Stimulated activated CD4-positive, alpha-beta T cell treated with anti-CD3 and anti-CD28 coated beads, Interleukin-1b, Interleukin-23, amount 100 ng/mL, for 1 hour (primary cell): ENCODE measurements at places on chromosomes 2 and 18.

DNA sequence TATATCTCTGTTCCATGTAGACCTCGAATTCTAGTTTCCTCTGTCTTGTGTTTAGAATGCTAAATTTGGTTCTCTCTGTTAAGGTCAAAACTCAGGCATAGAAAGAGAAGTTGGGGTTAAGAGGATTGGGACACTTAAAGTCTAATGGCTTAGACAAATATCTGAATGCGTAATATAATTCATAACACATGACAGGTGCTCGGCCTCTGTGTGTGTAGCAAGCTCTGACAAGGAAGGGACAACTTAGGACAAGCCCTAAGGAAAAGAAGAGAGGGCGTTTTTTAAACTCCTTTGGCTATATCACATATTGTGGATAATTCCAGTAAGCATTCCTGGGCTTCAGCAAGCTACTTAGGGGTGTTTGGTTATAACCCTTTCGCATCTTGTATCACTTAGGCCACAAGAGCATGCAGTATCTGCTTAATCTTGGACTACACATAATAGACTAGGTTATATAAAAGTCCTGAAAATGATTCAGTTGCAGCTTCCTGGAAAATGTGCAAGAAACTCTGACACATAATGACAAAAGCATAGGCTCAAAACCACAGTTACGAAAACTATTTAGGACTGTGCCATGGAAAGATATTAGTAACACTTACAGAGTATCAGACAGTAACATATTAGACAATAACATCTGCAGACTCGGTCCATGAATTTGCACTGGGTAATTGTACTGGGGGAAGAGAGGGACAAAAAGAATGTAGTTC, 16.1 kb upstream of the CREB1 start:
- DNase-seq: no peak

DNA sequence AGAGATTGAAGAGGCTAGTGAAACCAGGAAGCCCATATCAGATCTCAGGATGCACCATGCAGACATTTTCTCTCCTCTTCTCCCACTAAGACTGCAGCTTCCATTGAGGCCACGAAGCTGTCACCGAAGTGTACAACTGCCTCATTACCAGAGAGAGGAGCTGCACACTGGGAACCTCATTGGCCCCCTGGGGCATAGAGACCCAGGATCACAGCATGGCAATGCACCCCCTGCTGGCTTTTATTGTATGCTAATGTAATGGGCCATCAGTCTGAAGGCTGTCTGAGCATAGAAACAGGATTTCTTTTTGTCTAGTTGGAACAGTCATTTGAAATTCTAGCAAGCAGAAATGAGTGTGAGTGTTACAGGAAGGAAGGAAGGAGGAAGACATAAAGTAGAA, 861.6 kb upstream of the CELF4 start:
- no peak for DNase-seq

GRCh38 chr2:168090366-168091135, 156.8 kb downstream of the STK39 start:
- no peak for DNase-seq

DNA sequence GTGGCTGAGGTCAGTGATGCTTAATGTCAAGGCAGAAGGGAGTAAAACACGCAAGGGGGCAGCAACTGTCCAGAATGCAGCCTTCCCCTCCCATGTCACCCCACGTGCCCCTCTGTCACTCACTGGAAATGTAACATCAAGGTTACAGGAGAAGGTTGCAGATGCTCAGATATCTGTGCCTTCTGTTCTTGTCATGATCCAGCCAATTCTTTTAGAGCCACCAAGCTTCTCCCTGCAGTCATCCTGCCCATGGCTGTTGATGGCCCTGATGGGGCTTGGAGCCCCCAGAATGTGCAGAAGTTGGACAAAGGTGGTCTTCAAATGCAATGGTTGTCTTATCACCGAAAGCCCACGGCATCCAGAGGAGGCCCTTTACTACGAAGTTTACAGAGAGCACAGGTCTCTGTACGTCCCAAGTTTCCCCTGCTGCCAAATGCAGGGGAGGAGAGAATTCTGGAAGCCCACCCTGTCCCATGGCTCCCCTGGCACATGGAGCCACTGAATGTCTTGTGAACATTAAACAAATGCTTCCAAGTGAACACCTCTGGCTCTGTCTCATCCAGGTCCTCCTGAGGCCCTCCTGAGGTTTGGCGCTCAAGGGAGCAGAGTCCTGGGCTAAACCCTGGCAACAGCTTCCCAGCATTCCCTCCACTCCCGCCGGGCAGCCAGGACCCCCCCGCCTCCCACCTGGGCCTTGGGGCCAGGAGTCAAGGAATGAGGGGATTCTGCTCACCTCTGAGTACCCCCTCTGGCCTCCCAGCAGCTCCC, 4.5 kb upstream of the GPR55 start:
- DNase-seq: no peak

DNA sequence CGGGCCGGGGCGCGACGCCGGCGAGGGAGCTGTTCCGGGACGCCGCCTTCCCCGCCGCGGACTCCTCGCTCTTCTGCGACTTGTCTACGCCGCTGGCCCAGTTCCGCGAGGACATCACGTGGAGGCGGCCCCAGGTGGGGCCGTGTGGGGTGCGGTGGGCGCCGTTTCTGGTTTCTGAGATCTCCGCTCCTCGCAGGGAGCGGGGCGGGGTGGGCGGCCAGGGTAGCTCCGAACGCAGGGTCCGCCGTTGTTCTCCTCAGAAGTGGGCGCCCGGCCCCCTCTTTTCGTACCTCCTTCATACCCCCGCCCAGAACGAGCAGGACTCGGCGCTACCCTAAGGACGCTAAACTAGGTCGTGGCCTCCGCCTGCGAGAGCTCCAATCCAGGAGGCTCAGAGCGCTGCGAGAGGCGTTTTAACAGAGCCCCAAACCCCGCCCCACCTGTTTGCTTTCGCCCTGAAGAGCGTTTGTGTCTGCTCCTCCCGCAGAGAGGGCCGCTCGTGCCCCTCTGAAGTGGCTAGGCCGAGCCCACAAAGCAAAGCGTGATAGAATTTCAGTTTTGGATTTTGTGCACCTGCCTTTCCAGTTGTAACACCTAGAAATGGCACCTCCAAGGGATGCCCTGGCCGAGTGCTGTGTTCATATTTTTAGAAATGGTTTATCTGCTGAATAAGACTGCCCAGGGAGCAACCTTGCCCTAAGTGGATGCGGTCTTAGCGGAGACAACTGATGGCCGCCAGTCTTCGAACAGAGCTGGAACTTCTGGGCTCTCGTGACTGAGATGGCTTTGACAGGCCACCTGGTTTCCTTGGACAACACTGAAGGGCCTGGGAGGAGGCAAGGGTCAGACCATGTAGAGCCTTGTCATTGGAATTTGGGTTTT, 626 bp downstream of the CAPN10 start:
- no peak for DNase-seq

DNA sequence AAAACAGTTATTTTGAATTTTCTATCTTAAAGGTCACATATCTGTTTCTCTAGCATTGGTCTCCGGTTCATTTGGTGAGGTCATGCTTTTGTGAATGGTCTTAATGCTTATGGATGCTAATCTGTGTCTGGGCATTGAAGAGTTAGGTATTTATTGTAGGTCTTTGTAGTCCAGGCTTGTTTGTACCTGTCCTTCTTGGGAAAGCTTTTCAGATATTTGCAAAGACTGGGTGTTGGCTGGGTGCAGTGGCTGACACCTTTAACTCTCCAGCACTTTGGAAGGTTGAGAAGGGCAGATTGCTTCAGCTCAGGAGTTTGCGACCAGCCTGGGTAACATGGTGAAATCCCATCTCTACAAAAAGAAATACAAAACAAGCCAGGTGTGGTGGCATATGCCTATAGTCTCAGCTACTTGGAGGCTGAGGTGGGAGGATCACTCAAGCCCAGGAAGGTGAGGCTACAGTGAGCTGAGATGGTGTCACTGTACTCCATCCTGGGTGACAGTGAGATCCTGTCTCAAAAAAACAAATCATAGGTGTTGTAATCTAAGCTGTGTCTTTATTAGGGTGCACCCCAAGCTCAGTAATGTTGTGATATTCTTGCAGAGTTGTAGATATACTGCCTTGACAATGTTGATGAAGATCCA, 82.3 kb downstream of the FAM117B start:
- no peak for DNase-seq

- DNase-seq: no peak
Measured at GRCh38 chr2:155574941-155575340, 757.6 kb downstream of the NR4A2 start.

GRCh38 chr2:143719406-143719805, 590.2 kb downstream of the ARHGAP15 start:
- DNase-seq: no peak

GRCh38 chr2:187748958-187749357, 194.7 kb upstream of the TFPI start:
- no peak for DNase-seq

DNA sequence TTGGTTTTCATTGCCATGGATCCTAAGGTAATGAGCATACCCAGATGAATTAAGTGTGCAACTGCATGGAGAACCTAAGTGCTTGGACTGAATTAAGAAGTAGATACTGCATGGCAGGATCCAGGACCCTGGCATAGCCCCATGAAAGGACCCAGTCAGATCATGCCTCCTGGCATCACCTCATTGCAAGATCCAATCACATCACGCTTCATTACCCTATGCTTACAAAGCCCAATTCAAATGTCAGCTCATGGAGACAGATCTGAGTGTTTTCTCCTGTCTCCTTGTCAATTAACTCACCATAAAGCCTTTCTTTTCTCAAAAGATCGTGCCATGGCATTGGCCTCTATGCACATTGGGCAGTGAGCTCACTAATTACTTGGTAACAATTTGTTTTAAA, 519.8 kb upstream of the ZNF804A start:
- DNase-seq: no peak

GRCh38 chr2:174606336-174606735, 8.7 kb upstream of the WIPF1 start:
- DNase-seq: no peak

- no peak for DNase-seq
Measured at GRCh38 chr2:158489366-158490112, 32.8 kb downstream of the PKP4 start.

GRCh38 chr2:172039011-172039704, 39.4 kb downstream of the METAP1D start:
- DNase-seq: no peak

DNA sequence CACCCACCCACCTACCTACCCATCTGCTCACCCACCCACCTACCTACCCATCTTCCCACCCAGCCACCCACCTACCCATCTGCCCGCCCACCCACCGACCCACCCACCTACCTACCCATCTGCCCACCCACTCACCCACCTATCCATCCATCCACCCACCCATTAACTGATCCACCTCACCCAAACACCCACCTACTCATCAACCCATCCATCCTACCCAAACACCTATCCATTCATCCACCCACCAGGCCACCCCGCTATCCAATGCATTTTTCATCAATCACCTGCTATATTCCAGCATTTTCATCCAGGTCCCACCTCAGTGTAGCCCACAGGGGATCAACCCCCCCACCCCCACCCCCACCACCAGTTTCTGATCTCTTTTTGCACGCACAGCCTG, 121.8 kb downstream of the GLI2 start:
- no peak for DNase-seq

DNA sequence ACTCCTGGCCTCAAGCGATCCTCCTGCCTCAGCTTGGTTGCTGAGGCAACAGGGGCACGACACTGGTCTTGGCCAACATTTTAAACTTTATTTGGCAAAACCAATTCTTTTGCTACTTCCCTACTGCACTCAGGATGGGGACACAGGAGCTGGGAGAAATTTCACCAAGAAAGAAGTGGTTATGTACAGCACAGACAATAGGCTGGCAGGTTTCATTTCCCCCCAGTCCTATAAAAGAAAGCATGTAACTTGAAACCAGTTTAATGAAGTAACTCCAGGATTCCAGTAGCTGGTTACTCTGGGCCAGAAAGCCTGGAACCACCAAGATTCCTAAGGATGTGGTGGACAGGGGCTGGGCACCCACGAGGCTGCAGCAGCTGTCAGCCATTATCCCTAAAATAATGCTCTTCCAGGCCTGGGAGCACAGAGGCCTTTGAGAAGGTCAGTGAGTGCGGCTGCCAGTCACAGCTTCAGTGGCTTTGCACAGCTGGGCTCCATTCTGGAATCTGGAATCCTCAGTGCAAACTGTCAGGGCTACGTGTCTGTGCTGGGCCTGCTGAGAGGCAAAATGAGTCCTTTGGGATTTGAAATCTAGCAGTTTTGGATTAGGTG, 142.3 kb upstream of the ITGA6 start:
- DNase-seq: no peak

- DNase-seq: no peak
Measured at GRCh38 chr2:54641988-54642387, 81.5 kb upstream of the EML6 start.

- no peak for DNase-seq
Measured at GRCh38 chr2:162710287-162710890, 128.2 kb downstream of the KCNH7 start.

GRCh38 chr2:68698567-68699377, 35.8 kb upstream of the ARHGAP25 start:
- no peak for DNase-seq

GRCh38 chr2:601387-601698, 75.9 kb downstream of the TMEM18 start:
- no peak for DNase-seq

DNA sequence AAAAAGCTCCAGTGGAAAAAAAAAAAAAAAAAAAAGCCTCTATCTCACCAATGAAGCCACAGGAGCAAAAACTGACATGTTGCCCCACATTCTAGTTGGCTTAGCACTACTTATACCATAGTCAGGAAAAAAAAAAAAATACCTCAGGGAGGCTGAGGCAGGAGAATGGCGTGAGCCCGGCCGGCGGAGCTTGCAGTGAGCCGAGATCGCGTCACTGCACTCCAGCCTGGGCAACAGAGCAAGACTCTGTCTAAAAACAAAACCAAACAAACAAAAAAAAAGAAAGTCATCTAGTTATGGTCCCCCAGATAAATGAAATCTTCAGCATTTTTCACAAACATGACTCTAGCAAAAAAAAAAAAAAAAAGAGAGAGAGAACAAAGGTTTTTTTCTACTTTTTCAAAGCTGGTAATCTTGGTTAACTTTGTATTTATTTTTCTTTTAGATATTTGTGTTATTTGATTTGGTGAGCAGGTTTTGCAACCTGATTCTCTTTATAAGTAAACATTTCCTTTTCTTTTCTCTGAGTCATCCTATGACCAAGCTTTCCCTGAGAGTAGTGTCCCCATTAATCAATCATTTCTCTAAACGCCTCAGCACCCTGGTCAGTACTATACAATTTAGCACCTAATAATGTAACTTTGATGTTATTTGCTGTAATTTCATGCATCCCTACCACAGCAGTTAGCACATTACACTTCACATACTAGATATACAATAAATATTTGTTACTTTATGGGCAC, 273.7 kb upstream of the PIK3C3 start:
- DNase-seq: no peak

- no peak for DNase-seq
Measured at GRCh38 chr18:29060349-29060748, 883.4 kb upstream of the CDH2 start.

- DNase-seq: no peak
Measured at GRCh38 chr2:191391171-191391570, 146.0 kb downstream of the MYO1B start.

- no peak for DNase-seq
Measured at GRCh38 chr2:85549826-85550225, 10.9 kb downstream of the MAT2A start.

- no peak for DNase-seq
Measured at GRCh38 chr2:2775018-2775417, 443.9 kb upstream of the MYT1L start.

GRCh38 chr2:225512876-225513540, 113.5 kb downstream of the NYAP2 start:
- no peak for DNase-seq

GRCh38 chr2:135657806-135658582, 83.7 kb upstream of the UBXN4 start:
- peak; percentile 2 for DNase-seq
